Left lung (tissue), 14 donors: ENCODE measurements at places on chromosomes 2 and 18.

GRCh38 chr2:201633661-201634249, 9.5 kb downstream of the TMEM237 start:
- peak; percentile 56 for DNase-seq

- no peak for DNase-seq
Measured at GRCh38 chr2:122753336-122753735, 997.9 kb downstream of the TSN start.

- DNase-seq, result no peak
Measured at GRCh38 chr2:120948662-120949011, 213.0 kb downstream of the GLI2 start.

DNA sequence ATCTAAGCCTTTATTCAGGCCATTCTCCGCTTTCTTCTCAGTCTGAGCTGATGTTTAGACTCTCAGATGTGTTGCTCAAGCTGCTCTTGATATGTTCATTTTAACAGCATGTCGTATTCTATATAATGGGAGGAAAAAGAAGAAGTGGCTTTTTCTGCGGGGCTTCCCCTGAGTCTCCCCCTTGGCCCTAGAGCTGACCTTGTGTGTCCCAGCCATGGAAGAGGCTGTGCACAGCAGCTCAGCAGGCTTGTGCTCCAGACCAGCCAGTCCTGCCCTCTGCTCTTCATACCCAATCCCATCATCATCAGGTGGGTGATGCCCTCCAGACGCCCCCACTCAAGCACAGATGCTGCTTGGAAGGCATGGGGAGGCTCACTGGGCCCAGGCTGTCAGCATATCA, 155.1 kb upstream of the CELF4 start:
- no peak for DNase-seq

GRCh38 chr2:181738563-181738962, 58.2 kb upstream of the NEUROD1 start:
- no peak for DNase-seq

DNA sequence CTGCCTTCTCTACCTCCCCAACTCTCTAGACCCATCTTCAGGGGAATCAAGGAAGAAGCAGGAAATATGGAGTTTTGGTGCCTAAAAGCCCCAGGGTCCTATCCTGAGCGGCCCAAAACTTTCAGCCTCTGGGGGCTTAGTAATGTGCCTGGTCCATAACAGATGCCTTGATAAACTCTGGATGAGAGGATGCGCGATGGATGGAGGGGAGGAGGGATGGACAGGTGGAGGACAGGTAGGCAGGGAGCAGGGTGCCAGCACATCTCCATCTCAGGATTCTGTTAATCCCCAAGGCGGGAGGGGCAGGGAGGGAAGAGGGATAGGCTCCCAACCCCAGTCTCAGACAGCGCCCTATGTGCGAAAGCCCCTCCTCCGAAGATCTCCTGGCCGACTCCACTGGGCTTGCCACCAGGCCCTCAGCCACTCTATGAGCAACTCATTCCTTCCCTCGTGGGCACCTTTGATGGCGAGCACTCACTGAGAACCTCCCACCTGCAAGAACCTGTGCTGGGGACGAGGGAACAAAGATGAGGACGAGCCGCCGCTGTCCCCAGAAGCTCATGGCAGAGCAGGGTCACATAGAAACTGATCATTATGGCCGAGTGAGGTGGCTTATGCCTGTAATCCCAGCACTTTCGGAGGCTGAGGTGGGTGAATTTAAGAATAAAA, 23.1 kb downstream of the HS1BP3 start:
- DNase-seq, result no peak
